ENCODE measurements at places on chromosomes 3 and 15. TPM values are rescaled to one million over a fixed set of nuclear protein-coding genes. Genes with fewer than 3 reads are reported as not detected.

The RHOV gene
- total RNA-seq = 4.2 TPM

- DNase-seq = no peak
- H3K27ac ChIP-seq = no peak overlapping the region
- H3K4me3 ChIP-seq = no peak overlapping the region
- H3K27me3 ChIP-seq = no peaks in the 10 kb centered on the region
These were observed 143.4 kb downstream of the FEZF2 start for GRCh38 chr3:62229908-62230307.

The HRG gene
- total RNA-seq = not detected

DNA sequence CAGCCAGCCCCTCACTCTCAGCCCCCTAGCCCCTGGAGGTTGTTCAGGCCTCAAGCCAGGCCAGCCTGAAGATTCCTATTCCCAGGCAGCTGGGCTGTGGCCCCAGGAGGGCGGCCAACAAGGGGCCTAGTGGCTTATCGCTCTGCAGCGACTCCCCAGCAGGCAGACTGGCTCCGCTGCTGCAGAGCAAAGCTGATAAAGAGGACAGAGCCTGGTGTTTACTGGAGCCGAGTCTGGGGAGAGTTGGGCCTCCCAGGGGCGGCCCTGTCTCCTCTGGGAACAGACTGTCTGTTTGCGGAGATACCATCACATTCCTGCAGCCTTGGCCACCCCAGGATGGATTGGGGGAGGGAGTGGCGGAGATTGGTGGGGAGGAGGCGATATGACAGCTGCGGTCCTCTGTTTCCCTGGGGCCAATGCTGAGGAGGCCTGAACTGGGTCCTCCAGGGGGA is 22.4 kb upstream of the SMAD6 start:
- DNase-seq = no peak
- H3K4me1 ChIP-seq = no peaks in the 10 kb centered on the region
- H3K36me3 ChIP-seq = no peaks in the 10 kb centered on the region
- H3K27me3 ChIP-seq = no peaks in the 10 kb centered on the region

GRCh38 chr3:183566880-183567279 is 11.4 kb upstream of the KLHL6 start:
- no peaks in the 10 kb centered on the region for H3K36me3 ChIP-seq
- H3K4me3 ChIP-seq = no peak overlapping the region
- no peak overlapping the region for H3K27ac ChIP-seq
- no peak for DNase-seq
- H3K27me3 ChIP-seq = no peaks in the 10 kb centered on the region
- H3K4me1 ChIP-seq = no peaks in the 10 kb centered on the region

GRCh38 chr3:71189480-71189879 is 394.0 kb downstream of the FOXP1 start:
- H3K4me1 ChIP-seq = no peaks in the 10 kb centered on the region
- H3K4me3 ChIP-seq = no peak overlapping the region
- DNase-seq = no peak
- no peak overlapping the region for H3K27ac ChIP-seq

The SEMA5B gene
- 1.2 TPM for total RNA-seq

DNA sequence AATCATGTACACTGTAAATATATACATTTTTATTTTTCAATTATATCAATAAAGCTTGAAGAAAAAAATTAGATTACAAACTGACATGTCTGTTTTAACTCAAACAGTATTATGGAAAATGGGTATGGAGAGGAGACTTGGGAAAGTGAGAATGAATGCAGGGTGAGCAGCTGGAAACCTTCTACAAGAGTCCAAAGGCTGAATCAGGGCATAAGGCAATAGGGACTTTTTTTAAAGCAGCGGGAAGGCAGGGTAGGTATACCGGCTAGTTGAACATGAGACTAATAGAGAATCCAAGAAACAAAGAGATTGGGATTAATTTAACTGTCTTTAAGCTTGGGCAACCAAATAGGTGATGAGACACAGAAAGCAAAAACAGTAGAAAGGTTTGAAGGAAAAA is 145.3 kb downstream of the NR1I2 start:
- no peaks in the 10 kb centered on the region for H3K4me1 ChIP-seq
- H3K27ac ChIP-seq = no peak overlapping the region
- no peaks in the 10 kb centered on the region for H3K36me3 ChIP-seq
- H3K27me3 ChIP-seq = no peaks in the 10 kb centered on the region

DNA sequence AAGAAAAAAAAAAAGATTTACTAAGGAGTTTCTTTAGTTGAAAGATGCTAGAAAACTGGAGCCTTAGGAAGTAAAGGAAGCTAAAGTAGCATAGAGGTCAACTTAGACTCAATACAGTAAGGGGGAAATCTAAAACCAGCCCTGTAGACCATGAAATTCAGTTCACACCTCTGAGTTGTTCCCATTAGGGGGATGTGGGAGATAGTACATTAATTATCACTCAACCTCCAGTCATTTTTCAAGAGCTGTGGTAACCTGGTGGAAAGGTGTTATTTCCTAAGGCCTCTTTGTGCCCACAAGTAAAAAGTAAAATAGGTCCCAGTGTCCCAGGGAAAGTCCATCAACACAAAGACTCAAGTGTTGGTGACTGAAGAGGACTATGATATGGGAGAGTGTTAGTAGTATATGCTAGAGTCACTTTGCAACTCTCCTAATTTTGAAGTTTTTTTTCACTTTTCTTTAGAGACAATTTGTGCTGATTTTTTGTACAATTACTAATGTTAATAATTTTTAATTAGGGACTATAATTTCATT is 1274.4 kb upstream of the EPHA6 start:
- H3K27ac ChIP-seq = no peak overlapping the region
- no peak for DNase-seq
- H3K27me3 ChIP-seq = no peaks in the 10 kb centered on the region
- H3K4me3 ChIP-seq = no peak overlapping the region
- H3K36me3 ChIP-seq = no peaks in the 10 kb centered on the region

The XIRP1 gene
- total RNA-seq = not detected

GRCh38 chr15:83016906-83017305 is 5.5 kb upstream of the C15orf40 start:
- no peak overlapping the region for H3K4me3 ChIP-seq
- H3K27ac ChIP-seq = no peak overlapping the region
- no peak for DNase-seq
- H3K27me3 ChIP-seq = no peaks in the 10 kb centered on the region
- H3K36me3 ChIP-seq = peaks cover 23% of the 10 kb centered on the region
- H3K4me1 ChIP-seq = peaks cover 4% of the 10 kb centered on the region

- H3K36me3 ChIP-seq = no peaks in the 10 kb centered on the region
- H3K27ac ChIP-seq = no peak overlapping the region
- DNase-seq = no peak
- no peak overlapping the region for H3K4me3 ChIP-seq
- no peaks in the 10 kb centered on the region for H3K4me1 ChIP-seq
These were observed 299.3 kb upstream of the LYSMD4 start for GRCh38 chr15:100032358-100033085.

Measured in Panc1 (cell line).